ENCODE measurements at places on chromosomes 3 and 15.

- no peak for DNase-seq
Measured at GRCh38 chr3:181056136-181056732, 66.7 kb upstream of the DNAJC19 start.

GRCh38 chr15:96261575-96262034 lies 68.9 kb upstream of the NR2F2 start:
- no peak for DNase-seq

- DNase-seq = no peak
Measured at GRCh38 chr3:116836286-116836685, 126.7 kb downstream of the TUSC7 start.

DNA sequence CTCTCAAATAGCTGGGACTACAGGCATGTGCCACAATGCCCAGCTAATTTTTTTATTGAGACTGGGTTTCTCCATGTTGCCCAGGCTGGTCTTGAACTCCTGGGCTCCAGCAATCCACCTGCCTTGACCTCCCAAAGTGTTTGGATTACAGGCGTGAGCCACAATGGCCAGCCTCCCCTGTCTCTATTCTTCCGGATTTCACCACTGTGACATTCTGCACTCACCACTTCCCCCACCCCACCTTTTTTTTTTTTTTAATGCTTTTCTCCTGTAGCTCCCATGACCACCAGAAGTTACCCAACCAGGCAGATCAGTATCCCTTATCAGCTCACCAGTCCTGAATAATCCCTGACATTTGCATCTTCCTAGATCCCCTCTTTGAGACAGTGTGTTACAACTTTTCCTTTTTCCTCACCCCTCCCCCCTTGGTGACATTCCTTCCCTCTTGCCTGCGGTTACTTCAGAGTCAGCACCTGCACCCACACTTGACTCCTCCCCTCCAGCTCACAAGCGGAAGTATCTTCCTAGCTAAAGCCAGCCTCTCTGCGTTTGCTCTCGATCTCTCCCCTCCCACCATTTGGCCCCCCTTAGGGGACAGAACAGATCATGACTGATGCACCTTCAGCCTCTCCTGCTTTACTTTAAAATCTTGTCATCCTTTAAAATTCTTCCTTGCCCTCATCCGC lies 13.5 kb upstream of the ZNF592 start:
- no peak for DNase-seq

GRCh38 chr15:45201869-45202268 lies 14.1 kb upstream of the SHF start:
- no peak for DNase-seq

- no peak for DNase-seq
Measured at GRCh38 chr3:50675179-50676030, 678 bp downstream of the DOCK3 start.

DNA sequence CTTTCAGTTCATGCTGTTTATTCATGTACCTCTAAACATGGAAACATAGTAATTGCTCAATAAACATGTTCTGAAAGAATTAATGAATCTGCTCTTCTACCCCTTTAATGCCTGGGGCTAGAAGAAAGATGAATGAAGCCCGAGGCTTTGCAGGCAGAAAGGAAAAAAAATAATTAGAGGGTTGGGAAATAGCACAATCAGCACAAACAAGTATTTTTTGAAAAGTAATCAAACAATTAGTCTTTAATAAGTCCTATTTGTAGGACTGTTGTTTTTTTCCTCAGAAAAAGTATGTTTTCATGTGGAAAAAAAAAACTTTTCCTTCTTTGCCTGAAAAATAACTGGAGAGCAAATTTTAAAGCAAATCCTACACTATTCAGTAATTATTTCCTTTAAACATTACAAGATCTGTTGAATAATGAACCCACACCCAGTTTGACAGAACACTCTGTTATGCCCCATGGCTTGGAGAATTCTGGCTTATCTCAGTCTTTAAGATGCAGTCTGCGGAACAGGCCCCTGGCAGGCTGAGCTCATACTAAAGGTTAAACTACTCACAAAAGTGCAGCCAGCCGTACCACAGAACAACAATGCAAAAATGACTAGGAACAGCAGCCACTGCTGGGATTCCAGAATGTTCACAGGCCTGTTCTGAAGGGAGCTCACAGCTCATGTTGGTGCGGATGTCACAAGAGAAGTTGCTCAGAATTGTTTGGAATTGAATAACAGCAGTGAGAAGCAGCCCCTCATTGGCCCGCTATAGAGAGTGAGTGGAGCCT lies 79.2 kb downstream of the ABI3BP start:
- DNase-seq = no peak

- no peak for DNase-seq
Measured at GRCh38 chr3:24370352-24371090, 124.1 kb downstream of the THRB start.

- DNase-seq = no peak
Measured at GRCh38 chr3:39193391-39193790, 996 bp upstream of the XIRP1 start.

GRCh38 chr3:177425042-177425441 lies 227.8 kb upstream of the TBL1XR1 start:
- no peak for DNase-seq

- DNase-seq = no peak
Measured at GRCh38 chr15:84917452-84917851, 33.0 kb downstream of the SLC28A1 start.

DNA sequence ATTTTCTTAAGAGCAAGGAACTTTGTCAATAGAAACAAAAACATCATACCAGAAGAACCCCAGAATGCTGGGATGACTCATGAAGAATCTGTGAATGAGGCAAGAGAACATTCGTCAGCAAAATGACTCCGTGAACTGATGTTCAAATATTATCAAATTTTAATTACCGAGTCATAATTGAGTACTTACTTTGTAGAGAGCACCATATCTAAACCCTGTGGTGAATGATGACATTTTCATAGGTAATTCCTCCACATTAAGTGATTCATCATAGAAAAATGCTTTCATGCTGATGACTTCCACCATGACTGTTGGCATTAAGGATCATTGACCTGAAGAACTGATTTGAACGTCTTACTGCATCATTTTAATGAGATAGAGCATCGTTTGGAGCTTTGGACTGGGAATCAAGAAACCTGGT lies 56.3 kb downstream of the PPARG start:
- no peak for DNase-seq

DNA sequence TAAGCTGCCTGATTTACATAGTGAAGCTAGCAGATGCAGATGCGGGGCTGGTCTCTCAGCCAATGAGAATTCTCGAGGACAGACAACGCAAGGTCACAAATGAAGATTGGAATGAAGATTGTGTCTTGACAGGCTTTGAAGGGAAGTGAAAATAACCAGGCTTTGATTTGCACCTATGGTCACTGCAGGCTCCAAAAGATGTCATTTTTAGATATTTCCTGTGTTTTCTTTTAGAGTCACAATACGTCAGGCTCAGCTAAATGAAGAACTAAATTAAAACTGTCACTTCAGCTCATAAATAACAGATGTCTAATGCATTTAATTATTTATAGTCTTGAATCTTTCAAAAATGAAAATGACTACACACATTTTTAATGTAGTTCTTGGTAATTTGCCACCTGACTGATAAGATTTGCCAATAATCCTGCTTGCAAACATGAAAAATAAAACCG lies 99.5 kb downstream of the SQOR start:
- DNase-seq = no peak

DNA sequence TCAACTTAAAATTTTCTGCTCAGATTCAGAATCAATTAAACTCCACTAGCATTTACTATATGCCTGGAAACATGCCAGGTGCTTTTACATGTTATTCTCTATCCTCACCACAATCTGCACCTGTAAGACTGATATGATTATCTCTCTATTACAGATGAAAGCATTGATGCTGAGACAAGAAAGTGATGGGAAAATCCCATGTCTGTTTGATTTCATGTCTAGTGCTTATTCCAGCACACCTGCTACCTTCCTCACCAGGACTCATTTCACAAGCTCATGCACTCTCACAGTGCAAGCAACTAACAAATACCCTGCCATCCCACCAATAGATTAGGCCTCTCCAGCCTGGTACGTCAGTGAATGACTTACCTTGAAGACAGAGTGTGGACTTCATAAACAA lies 25.0 kb upstream of the BCL6 start:
- peak; percentile 66 for DNase-seq

GRCh38 chr15:26890451-26890850 lies 23.6 kb downstream of the GABRA5 start:
- DNase-seq = no peak

DNA sequence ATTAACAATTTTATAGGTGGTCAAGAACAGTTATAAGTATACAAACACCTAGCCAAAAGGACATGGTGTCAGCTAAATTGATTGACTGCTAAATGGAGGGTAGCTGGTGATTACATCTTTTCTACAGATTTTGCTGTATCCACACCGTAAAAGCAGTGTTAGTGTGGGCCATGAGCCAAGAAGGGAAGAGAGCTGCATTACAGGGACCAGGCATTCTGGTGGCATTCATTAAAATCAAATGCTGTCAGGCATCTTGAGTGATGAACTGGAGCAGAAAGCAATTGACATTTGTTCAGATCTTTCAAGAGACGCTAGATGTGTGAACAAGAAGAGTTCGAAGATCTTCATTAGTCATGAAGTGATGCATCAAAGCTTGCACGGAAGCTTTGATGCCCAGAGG lies 177.9 kb downstream of the ARPP21 start:
- no peak for DNase-seq

- no peak for DNase-seq
Measured at GRCh38 chr3:39407259-39407629, 724 bp downstream of the RPSA start.

DNA sequence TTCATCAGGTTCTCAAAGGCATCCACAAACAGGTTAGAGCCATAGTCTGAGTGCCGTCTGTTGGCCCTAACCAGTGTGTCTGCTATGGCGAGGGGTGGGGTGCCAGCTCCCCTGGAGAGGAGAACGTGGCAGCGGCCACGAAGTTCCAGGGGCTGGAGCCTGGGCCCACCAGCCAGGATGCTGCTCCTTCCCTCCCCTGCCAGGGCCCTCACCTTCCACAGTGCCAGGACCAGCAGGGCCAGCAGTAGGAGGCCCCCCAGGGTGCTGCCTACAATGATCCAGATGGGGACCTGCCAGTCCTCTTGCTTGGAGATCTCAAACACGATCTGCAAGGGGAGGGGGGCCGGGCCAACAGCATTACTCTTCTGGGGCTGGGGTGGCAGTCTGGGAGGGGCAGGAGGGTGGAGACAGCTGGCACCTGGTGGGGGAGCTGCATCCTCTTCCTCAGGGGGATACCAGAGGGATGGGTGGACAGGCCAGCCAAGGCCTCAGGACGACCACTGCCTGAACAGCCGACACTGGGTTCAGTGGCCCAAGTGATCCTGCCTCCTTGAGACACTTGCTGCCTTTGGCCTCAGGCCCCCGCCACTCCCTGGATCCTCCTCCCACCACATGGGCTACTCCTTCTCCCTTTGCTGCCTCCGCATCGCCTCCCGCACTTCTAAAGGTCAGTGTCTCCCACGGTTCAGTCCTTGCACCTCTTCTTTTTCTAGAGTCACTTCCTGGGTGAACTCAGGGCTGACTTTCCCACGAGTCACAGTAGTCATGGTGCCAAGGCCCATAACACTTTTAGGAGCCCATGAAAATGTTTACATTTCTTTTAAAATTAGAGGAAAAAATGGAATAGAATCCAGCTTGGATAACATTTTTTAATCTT lies 26.3 kb downstream of the FEM1B start:
- DNase-seq = no peak

- DNase-seq = no peak
Measured at GRCh38 chr3:161427347-161427746, 56.0 kb upstream of the SPTSSB start.

DNA sequence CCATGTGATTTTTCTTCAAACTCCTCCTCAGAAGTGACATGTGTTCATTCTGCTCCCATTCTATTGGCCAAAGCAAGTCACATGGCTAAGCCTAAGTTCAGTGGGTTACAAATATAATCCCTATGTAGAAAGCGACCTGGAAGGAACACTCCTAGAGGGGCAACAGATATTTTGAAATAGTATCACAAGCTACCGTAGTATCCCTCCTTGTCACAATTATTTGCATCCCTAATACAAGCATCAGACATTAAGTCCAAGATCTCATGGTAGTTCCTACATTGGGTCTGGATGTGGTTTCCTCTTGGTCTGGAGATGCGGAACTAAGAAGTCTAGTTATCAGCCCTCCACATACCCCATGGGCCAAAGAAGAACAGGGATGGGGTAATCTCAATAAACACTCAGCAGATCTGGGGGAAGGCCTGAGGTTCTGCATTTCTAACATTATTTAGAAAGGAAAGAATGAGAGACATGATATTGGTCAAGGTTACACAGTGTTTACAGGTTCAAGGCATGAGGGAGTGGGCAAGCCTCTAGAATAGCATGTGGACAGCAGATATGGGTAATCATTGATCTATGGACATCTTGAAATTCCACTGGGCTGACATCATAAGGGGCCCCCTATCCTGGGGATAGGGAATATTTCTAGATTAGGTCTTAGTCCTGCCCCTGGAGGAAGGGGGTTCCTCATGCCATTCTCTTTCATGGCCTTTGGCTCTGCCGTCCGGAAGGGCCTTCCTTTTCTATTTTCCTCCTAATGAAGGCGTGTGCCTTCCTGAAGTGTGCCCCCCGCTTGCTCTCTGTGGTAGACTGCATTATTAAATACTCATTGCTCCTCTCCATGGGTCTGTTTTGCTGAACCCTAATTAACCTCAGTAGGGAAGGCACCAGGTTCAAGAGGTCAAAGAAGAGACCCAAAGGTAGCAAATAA lies 17.8 kb upstream of the ABHD2 start:
- DNase-seq = no peak

DNA sequence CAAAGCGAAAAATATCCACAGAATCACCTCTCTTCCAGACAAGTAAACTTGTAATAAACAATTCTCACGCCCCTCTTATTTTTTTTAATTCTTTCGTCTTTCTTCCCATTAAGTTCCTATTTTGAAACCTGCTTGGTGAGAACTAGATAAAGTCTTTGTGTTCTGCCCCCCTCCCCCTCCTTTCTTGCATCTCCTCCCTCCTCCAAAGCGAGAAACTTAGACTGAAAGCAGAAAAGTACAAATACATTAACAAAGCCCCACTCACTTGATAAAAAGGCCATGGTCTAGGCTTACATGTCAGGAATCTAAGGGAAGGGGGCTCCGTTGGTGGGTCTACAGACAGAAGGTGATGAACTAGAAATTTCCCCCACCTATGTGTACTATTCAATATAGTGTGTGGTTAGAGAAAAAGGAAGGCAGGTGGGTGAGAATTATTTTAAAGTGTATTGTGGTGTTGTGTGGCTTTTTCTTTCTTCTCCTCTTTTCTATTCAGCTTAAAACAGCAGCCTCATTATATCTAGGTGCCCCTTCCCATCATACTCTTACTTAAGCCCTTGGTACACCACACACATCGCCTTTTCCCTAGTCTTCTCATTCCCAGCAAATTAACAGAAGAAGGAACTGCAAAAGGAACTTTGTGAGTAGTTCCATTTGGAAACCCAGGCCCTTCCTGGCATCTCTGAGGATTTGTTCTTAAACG lies 215.3 kb downstream of the MEIS2 start:
- no peak for DNase-seq

- no peak for DNase-seq
Measured at GRCh38 chr15:57676585-57676984, 29.9 kb upstream of the POLR2M start.

GRCh38 chr3:197354568-197355001 lies 56.2 kb upstream of the DLG1 start:
- DNase-seq = no peak

Data from NCI-H1694 (cell line).